Activated T-cell treated with anti-CD3 and anti-CD28 coated beads, Interleukin-2, amount 50 U/mL, for 48 hours (primary cell): ENCODE measurements at places on chromosomes 6 and 20.

GRCh38 chr6:55447891-55448290, 120.6 kb downstream of the GFRAL start:
- DNase-seq: no peak

GRCh38 chr6:106446287-106446885, 85.9 kb downstream of the CRYBG1 start:
- DNase-seq: no peak

DNA sequence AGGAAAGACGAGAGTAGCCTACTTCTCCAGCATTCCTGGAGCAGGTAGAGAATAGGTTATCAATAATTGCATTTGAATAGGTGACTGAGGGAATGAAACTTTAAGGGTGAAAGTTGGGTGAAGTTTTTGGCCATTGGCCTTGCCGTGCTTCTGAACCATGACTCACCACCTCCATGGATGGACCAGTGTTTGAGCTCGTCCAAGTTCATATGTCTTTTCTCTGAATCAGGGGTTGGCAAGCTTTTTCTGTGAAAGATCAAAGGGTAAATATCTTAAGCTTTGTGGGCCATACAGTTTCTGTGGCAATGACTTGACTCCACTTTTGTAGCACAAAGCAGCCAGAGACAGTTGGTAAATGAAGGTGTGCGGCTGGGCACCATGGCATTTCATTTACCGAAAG, 31.8 kb downstream of the SNRNP48 start:
- DNase-seq: no peak

- no peak for DNase-seq
Observed at GRCh38 chr6:20565342-20565741, 31.1 kb downstream of the CDKAL1 start.

- DNase-seq: no peak
Observed at GRCh38 chr6:21064756-21065340, 528.7 kb upstream of the SOX4 start.

- no peak for DNase-seq
Observed at GRCh38 chr6:78484198-78485064, 382.9 kb upstream of the IRAK1BP1 start.

DNA sequence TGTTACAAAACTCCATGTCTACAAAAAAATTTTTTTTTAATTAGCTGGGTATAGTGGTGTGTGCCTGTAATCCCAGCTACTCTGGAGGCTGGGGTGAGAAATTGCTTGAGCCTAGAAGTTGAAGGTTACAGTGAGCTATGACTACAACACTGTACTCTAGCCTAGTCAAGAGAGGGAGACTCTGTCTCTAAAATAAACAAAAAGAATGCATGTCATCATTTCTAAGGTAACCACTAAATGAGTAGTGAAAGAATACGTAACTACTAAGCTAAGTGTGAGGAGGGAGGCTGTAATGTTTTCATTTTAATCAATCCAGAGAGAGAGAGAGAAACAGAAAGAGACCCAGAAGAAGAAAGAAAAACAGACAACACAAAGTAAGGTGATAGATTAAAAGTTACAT, 9.9 kb downstream of the SYCP2 start:
- no peak for DNase-seq

DNA sequence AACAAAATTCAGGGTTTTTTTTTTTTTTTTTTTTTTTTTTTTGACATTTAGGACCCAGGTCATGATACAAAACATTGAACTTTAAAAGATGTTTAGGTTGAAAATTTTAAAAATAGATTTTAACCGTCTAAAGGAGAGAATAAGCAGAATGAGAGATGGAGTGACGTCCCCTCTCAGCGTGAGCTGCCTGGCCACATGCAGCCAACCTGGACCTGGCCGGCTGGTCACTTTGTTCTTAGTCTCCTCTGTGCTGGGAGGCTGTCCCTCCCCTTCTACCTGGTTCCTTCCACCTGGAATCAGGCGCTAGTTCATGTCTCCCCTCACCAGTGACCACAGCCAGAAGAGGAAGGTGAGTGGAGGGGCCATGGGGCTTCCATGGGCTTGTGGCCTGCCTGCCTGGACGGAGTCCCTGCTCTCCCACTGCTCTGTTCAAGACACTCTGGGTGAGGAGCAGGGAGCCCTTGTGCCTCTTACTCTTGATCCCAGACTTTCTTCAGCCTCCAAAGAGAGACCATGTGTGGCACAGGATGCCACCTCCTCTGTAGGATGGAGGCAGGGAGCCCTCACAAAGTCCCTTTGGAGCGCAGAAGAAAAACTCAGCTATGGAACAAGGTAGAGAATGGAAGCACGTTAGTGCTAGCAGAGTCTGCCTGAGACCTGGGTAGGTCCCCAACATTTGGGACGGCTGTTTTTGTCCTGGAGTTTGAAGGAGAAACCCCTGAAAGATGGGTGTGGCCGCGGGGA, 31.7 kb downstream of the IRF4 start:
- DNase-seq: peak; percentile 37

DNA sequence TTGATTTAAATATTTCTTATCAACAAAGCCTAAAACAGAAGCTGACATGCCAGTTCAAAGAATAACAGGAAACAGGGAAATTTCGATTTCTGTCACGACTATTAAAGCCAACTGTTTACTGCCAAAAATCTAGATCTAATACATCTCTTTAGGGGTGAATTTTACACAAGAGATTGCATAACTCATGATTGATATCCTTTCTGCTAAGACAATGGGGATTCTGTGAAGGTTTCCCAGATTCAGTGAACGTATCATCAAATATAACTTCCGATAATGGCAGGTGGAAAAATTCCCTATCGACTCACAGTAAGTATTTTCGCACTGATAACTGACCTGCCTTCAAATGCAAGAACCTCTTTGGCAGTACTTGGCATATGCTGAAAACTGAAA, 42.9 kb downstream of the NHSL1 start:
- no peak for DNase-seq
